ENCODE measurements at places on chromosomes 1 and 21.

- H3K4me3 ChIP-seq, result no peak overlapping the region
- no peak overlapping the region for H3K27ac ChIP-seq
- H3K36me3 ChIP-seq, result no peaks in the 10 kb centered on the region
- no peaks in the 10 kb centered on the region for H3K27me3 ChIP-seq
- no peak for DNase-seq
Measured at GRCh38 chr1:100322436-100323211, 29.7 kb upstream of the CDC14A start.

- H3K27ac ChIP-seq, result no peak overlapping the region
- H3K27me3 ChIP-seq, result no peaks in the 10 kb centered on the region
- no peaks in the 10 kb centered on the region for H3K36me3 ChIP-seq
- H3K4me1 ChIP-seq, result peaks cover 99% of the 10 kb centered on the region
- DNase-seq, result no peak
Measured at GRCh38 chr1:206703661-206704060, 19.0 kb downstream of the MAPKAPK2 start.

- H3K27ac ChIP-seq, result no peak overlapping the region
- no peak overlapping the region for H3K4me3 ChIP-seq
- H3K4me1 ChIP-seq, result no peaks in the 10 kb centered on the region
- H3K36me3 ChIP-seq, result no peaks in the 10 kb centered on the region
Measured at GRCh38 chr1:38381256-38381655, 334.7 kb upstream of the POU3F1 start.

DNA sequence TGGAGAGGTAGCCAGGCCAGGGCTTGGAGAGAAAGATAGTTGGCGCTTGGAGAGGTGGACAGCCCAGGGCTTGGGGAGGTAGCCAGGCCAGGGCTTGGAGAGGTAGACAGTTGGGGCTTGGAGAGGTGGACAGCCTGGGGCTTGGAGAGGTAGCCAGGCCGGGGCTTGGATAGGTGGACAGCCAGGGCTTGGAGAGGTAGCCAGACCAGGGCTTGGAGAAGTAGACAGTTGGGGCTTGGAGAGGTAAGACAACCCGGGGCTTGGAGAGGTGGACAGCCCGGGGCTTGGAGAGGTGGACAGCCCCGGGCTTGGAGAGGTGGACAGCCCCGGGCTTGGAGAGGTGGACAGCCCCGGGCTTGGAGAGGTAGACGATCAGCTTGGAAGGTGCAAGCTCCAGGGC lies 7.7 kb downstream of the LSS start:
- H3K27ac ChIP-seq, result no peak overlapping the region
- no peak overlapping the region for H3K4me3 ChIP-seq
- no peak for DNase-seq
- peaks cover 70% of the 10 kb centered on the region for H3K36me3 ChIP-seq
- H3K4me1 ChIP-seq, result peaks cover 29% of the 10 kb centered on the region
- no peaks in the 10 kb centered on the region for H3K27me3 ChIP-seq

GRCh38 chr1:223747838-223748335 lies 35.5 kb downstream of the CAPN2 start:
- H3K4me1 ChIP-seq, result peaks cover 41% of the 10 kb centered on the region
- no peak for DNase-seq
- H3K4me3 ChIP-seq, result no peak overlapping the region
- peak overlapping the region; percentile 72 for H3K27ac ChIP-seq

DNA sequence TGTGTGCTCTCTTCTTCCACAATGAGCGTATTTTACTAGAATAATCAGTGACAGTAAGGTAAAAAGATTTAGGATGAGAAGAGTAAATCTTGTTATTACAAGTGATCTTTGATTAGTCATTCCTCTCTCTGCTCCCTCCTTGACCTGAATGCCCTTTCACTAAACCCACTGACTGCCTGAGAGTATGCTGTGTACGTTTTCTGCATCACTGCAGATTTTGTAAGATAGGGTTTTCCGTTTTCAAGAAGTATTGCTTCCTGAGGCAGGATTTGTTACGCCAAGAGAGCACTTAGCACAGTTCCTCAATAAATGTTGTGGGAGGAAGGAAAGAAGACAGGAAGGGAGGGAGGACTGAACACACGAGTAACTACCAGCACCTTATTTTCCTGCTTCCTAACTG lies 7.7 kb upstream of the LAMB3 start:
- no peaks in the 10 kb centered on the region for H3K27me3 ChIP-seq
- no peaks in the 10 kb centered on the region for H3K36me3 ChIP-seq
- H3K4me1 ChIP-seq, result no peaks in the 10 kb centered on the region
- no peak for DNase-seq
